ENCODE measurements at places on chromosomes 5 and 9. TPM values are rescaled to one million over a fixed set of nuclear protein-coding genes. Genes with fewer than 3 reads are reported as not detected.

DNA sequence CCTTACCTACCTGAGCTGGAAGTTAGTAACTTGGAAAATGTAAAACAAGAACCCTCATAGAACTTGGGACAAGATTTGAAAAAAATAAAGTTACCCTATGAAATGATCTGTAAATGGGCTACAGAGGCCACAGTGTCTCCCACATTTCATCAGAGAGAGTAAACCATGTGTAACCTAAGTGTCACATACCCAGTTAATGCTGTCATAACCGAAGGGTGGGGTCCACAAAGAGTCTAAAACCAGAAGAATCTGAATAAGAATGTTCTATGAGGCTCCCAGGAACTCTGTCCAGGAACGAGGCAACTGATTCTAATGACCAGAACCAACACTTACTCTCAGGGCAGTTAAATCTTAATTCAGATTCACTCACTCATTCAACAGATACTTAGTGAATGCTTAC is 1.0 kb upstream of the FAM13B start:
- H3K27me3 ChIP-seq: no peaks in the 10 kb centered on the region
- H3K36me3 ChIP-seq: no peaks in the 10 kb centered on the region
- no peak for DNase-seq
- H3K27ac ChIP-seq: peak overlapping the region; percentile 100
- peaks cover 10% of the 10 kb centered on the region for H3K4me1 ChIP-seq

GRCh38 chr9:109289931-109290330 is 30.9 kb downstream of the EPB41L4B start:
- H3K4me1 ChIP-seq: peaks cover 3% of the 10 kb centered on the region
- H3K27ac ChIP-seq: no peak overlapping the region

DNA sequence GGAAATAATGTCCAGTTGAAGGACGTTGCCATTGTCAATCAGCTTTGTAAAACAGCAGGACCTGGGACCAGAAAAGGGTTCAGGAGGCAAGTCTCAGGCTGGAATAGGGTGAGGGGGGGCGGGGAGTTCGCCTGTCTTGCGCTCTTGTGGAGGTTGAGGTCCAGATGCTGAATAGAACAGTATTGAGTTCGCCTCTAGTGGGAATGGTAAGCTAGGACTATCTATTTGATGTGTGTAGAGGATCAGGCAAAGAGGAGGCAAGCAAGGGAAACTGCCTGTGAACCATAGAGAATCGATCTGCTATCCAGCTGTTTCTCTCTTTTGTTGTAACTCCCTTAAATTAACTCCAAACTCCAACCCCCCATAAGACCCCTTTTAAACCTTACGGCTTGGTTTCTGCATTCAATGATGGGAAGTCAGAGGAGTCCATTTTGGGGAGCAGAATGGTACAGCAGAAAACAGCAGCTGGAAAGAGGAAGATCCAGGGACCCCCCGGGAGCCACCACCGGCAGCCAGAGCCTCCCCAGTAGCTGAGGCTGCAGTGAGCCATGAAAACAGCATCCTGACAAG is 133.7 kb downstream of the SLC28A3 start:
- peaks cover 6% of the 10 kb centered on the region for H3K27me3 ChIP-seq
- no peak overlapping the region for H3K4me3 ChIP-seq
- H3K36me3 ChIP-seq: no peaks in the 10 kb centered on the region

CDO1 gene
- polyA plus RNA-seq: 5.7 TPM

ARSI gene
- 2.2 TPM for polyA plus RNA-seq

EXOSC2 gene
- polyA plus RNA-seq: 30.2 TPM

DNA sequence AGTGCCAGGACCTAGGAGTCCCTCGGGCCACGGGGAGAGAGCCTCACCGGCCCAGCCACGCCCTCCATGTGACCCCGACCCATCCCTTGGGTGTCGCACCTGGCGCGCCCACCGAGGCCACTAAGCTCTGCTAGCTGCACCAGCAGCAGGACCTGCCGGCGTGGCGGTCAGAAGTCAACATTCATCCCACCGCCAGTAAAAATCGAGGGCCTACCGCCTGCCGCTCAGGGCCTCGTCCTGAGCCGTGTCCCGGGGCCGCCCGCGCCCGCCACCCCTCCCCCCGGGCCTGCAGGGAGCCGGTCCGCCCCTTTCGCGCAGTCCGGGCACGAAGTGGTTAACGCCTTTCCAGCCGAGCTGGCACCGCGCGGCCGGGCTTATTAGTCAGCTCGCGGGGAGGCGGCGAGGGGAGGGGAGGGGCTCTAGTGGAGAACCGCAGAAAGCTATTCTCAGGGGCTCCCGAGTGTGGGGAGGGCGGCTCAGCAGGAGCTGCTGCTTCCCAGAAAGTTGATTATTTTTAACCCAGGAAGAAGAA is 124.4 kb downstream of the C9orf50 start:
- H3K27me3 ChIP-seq: no peaks in the 10 kb centered on the region
- H3K4me1 ChIP-seq: peaks cover 69% of the 10 kb centered on the region
- peak overlapping the region; percentile 72 for H3K4me3 ChIP-seq
- H3K36me3 ChIP-seq: peaks cover 4% of the 10 kb centered on the region
- peak; percentile 90 for DNase-seq

DNA sequence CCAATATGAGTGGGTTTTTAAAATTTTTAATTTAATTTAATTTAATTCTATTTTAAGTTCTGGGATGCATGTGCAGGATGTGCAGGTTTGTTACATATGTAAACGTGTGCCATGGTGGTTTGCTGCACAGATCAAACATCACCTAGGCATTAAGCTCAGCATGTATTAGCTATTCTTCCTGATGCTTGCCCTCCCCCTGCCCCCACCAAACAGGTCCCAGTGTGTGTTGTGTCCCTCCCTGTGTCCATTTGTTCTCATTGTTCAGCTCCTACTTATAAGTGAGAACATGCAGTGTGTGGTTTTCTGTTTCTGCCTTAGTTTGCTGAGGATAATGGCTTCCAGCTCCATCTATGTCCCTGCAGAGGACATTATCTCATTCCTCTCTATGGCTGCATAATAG is 35.0 kb upstream of the ANKRD33B start:
- no peaks in the 10 kb centered on the region for H3K36me3 ChIP-seq
- H3K4me1 ChIP-seq: no peaks in the 10 kb centered on the region
- no peak overlapping the region for H3K27ac ChIP-seq
- DNase-seq: no peak
- no peak overlapping the region for H3K4me3 ChIP-seq

DNA sequence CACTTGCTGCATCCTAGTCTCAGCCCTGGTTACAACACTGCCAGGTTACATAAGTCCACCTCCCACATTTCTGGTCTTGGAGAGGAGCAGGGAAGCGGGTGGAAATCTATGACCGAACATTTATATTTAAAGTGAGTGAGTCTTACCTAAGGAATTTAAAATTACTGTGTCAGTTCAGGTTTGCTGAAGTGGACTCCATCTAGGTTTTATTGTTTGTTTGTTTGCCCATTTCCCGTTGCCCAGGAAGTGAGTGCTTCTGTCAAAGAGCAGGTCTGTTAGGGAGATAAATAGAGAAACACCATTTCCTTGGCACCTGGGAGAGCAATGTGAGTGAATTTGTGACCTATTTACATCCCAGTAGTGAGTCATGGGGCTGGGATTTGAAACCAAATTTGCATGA is 179.5 kb downstream of the KIF4B start:
- no peak overlapping the region for H3K27ac ChIP-seq
- no peaks in the 10 kb centered on the region for H3K36me3 ChIP-seq
- DNase-seq: no peak
- H3K4me3 ChIP-seq: no peak overlapping the region
- H3K4me1 ChIP-seq: no peaks in the 10 kb centered on the region
- no peaks in the 10 kb centered on the region for H3K27me3 ChIP-seq

- no peak for DNase-seq
- no peaks in the 10 kb centered on the region for H3K4me1 ChIP-seq
Measured at GRCh38 chr5:2282893-2283292, 400.2 kb upstream of the IRX4 start.

BARHL1 gene
- 0.01 TPM for polyA plus RNA-seq

- H3K36me3 ChIP-seq: no peaks in the 10 kb centered on the region
- H3K27ac ChIP-seq: no peak overlapping the region
- H3K27me3 ChIP-seq: no peaks in the 10 kb centered on the region
- DNase-seq: no peak
- no peak overlapping the region for H3K4me3 ChIP-seq
- no peaks in the 10 kb centered on the region for H3K4me1 ChIP-seq
Measured at GRCh38 chr5:42666869-42667268, 89.7 kb upstream of the CCDC152 start.

DNA sequence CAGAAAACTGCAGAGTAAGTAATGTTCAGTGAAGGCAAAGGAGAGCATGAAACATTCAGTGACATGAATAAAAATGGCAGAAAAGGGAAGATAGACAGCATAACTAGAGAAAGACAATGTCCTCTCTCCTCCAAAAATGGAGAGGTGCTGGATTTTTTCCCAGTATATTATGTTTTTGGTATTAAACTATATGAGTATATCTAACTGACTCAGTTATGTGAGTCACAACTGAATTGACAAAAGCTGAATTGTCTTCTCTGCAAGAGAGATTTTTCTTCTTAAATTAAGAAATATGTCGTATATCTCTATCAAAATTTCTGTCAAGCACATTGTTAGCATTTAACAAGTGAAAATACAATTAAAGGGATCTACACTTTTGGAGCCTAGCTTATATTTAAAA is 375.1 kb downstream of the CHSY3 start:
- no peak overlapping the region for H3K27ac ChIP-seq
- H3K4me3 ChIP-seq: no peak overlapping the region
- DNase-seq: no peak
- H3K36me3 ChIP-seq: no peaks in the 10 kb centered on the region
- H3K4me1 ChIP-seq: no peaks in the 10 kb centered on the region

DNA sequence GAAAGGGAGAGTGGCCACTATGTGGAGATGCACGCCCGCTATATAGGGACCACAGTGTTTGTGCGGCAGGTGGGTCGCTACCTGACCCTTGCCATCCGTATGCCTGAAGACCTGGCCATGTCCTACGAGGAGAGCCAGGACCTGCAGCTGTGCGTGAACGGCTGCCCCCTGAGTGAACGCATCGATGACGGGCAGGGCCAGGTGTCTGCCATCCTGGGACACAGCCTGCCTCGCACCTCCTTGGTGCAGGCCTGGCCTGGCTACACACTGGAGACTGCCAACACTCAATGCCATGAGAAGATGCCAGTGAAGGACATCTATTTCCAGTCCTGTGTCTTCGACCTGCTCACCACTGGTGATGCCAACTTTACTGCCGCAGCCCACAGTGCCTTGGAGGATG is 19.8 kb downstream of the RGMB start:
- DNase-seq: no peak
- H3K4me3 ChIP-seq: no peak overlapping the region
- H3K36me3 ChIP-seq: peaks cover 25% of the 10 kb centered on the region

- DNase-seq: peak; percentile 95
- H3K36me3 ChIP-seq: no peaks in the 10 kb centered on the region
- H3K27ac ChIP-seq: peak overlapping the region; percentile 81
Measured at GRCh38 chr9:91536211-91536691, 112.6 kb upstream of the NFIL3 start.
